ENCODE measurements at places on chromosomes 4 and X.

DNA sequence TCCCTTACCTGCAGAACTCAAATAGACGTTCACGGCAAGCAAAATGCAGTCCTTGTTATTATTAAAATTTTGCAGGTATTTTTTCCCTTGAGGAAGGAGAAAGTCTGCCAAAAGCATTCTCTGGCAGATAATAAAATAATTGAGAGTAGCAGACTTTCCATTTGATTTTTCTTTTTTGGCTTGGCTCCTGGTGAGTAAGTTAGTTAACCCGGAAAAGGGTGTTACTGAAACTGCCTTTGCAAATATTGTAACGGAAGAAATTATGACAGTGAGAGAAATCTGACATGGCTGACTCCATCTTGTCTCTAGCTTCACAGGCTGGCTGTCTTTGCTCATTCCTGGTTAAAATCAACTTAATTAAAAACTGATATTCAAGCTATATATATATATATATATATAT lies 100.5 kb downstream of the GPR143 start:
- DNase-seq, result no peak

DNA sequence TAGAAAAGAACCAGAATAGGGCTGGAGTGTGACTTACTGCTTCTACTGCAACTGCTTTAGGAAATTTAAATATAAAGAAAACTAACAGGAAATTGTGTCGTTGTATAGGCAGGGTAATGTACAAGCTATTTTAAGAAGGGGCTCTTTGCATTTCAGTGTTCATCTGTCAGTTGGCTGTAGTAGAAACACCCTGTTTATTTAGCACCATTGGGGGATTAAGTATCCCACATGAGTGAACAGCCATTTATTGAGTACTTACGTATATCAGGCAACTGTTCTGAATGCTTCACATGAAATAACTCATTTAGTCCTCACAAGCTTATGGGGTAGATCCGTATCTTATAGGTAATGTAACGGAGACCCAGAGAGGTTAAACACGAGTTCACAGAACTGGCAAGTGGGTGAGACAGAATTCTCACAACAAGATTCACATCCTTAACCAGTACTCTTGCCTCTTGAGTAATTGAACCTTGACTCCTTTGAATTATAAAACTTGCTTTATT lies 23.9 kb downstream of the STIM2 start:
- DNase-seq, result no peak

DNA sequence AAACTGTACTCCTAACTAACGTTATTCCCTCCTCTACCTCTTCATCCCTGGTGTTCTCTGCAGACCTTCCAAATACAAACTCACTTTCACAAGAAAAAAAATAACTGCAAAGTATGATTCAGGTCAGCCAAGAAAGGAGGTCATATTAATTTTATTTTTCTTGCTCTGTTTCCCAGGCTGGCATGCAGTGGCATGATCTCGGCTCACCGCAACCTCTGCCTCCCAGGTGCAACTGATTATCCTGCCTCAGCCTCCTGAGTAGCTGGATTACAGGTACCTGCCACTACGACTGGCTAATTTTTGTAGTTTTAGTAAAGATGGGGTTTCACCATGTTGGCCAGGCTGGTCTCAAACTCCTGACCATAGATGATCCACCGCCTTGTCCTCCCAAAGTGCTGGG lies 156.6 kb downstream of the CHIC2 start:
- no peak for DNase-seq

- DNase-seq, result no peak
These were observed 777.3 kb upstream of the GALNTL6 start for GRCh38 chr4:171035909-171036308.

- no peak for DNase-seq
These were observed 346.8 kb upstream of the KLF3 start for GRCh38 chr4:38317041-38317674.

- no peak for DNase-seq
These were observed 7.2 kb downstream of the SSR4 start for GRCh38 chrX:153801669-153802068.

DNA sequence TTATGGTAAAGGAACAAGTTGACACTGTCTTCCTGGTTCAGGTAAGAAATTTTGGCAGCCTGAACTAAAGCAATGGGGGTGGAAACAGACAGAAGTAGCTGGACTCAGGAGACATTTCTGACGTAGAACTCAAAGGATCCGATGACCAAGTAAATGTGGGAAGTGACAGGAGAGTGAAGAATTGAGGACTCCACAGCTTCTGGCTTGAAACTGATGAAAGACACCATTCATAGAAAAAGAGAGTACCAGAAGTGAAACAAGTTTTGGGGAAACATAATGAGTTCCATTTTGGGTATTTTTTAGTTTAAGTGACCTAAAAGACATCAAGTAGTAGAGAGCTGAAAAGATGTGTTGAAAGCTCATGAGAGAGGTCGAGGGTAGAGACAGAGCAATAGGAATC lies 5.7 kb downstream of the FAM120C start:
- no peak for DNase-seq

DNA sequence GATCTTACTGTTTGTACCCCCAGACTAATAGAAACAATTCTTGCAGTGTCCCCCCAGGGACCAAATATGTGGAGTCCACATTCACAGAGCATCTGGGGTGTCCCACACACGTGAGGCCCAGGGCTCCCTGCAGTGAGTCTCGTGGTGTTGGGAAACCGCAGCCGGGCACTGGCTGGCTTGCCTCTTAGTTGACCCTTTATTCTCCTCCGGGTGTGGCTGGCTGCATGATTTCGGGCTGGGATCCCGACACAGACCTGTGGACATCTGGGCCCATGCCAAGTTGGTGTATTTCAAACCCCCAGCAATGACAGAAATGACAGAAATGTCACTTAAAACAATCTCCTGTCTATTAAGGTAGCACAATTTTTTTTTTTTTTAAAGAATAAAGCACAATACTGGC lies 15.6 kb upstream of the CLDN24 start:
- DNase-seq, result no peak

DNA sequence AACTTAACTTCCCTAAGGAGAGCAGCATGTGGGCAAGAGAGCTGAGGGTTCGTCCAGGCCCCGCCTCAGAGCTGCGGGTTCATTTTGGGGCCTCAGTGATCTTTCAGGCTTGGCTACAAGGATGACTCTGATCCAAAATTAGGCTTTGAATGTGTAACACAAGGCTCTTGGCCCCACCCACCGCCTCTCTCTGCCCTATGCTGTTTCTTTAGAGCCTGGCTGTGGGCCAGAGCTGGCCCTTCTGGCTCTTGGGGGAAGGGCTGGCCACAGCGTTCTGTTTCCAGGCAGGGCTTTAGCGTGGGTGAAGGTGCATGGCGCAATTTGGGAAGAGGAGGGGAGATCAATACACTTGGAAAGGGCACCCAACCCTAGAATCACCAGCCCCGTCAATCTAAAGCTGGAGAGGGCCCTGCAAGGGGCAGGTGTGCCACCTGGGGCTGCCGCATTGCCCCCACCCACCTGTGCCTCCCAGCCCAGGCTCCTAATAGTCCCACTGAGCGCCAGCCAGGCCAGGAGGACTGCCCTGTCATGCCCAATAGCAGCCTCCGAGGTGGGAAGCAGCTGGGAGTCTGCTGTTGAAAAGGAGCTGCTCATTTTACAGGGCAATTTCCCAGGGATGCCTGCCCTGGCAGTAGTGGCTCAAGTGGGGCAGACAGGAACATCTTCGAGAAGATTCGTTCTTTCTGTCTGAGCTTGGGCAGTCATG lies 84.5 kb upstream of the MAML3 start:
- no peak for DNase-seq

GRCh38 chr4:53132132-53132891 lies 233.5 kb downstream of the SCFD2 start:
- DNase-seq, result no peak

DNA sequence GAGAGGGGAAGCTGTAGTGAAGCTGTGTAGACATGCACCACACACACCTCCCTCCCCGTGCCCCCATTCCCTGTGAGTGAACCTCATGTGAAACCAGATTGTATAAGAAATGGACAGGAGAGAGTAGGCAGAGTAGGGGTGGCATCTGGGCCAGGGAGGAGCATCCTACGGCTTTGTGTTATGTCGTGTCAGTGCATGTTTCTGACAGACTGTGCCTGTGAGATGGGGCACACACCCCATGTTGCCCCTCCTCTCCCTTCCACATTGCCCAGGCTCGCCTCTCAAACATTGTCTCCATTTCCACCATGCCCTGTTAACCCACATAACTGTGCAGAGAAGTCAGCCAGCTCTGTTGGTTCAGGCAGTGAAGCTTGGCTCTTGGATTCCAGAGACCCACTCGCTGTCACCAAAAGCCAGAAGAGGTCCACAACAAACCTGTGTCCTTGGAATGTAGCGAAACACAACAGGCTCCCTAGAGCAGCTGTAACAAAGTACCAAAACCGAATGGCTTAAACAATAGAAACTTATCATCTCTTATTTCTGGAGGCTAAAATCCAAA lies 56.1 kb downstream of the SLC9A6 start:
- no peak for DNase-seq

- DNase-seq, result no peak
These were observed 56.8 kb upstream of the EXOC1L start for GRCh38 chr4:55762819-55763218.

- DNase-seq, result no peak
These were observed 19.2 kb downstream of the NALF2 start for GRCh38 chrX:69523314-69523713.

DNA sequence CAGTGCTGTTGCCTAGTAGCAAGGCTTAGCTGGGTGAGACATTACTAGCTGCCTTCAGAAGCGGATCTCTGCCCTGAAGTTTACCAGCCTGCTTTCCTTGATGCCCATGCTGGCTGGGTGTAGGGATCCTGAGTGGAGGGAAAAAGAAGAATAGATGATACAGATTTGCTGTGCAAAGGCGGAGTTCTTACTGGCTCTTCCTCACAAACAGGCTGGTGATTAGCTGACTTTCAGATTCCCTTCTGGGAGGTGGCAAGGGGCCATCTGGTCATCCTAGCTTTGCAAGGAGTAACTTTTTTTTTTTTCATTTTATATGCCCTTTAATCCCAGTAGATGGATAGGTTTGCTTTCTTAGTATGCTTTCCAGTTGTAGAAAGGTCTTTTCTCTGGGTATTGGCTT lies 44.8 kb downstream of the SMARCA5 start:
- DNase-seq, result no peak

DNA sequence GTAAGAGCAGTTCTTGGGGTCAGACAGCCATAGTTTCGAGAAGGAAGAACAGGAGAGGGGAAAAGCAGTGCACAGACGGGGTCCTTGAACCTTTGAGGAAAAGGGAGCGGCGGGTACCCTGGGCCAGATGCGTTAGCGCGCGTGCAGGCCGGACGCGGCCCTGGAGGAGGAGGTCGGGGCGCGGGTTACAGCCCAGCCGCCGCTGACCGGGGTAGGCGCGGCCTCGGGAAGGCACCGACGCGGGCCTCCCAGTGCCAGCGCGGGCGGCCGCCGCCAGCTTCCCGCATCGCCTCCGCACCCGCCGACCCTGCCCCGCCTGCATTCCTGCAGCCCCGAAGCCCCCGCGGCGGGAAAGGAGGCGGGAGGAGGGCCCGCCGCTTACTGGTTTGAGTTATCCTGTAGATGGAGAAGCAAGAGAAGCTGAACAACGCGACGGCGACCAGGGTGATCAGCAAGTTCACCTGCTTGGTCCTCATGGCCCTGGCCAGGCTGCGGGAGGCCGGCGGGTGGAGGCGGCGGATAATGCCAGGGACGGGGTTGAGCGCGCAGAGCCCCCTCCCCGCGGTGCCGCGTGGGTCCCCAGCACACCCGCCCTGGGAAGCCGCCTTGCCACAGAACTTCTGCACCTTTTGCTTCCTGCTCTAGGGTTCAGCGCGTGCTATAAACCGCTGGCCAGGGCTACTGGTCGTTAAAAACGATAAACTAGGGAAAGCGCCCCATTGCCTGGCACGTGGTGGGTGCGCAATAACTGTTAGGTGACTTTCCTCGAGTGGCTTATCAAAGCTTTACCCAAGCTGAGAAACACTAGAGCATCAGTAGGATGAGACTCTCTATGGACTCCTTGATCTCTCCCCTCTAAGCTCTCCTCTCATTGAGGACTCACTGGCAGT lies at the start of gene MGAT4D:
MGAT4D (minus strand) TSS at position 547 of the 890 bp plus-strand sequence; CDS start at position 476, 71 bp downstream.
- peak; percentile 33 for DNase-seq

- no peak for DNase-seq
These were observed at the start of gene CHRDL1 for GRCh38 chrX:110795645-110796406. Gene CHRDL1, minus strand, starts transcription at chrX:110795817. Its CDS starts 3,636 bp downstream, at chrX:110792181.

DNA sequence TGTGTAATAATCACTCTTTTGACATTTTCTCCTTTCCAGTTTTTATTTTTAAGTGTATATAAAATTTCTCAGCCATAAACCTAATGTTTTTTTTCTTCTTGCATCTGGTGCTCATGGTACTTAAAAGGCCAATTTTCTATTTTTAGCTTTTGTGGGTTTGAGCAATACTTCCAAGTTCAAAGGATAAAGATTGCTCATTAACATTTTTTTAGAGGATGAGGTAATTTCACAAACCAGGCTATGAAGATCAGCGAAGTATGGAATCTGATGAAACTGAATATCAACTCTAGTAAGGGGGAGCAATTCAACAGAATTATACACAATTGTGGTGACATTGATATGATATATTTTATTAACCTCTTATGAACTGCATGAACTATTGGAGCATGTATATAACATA lies 25.8 kb upstream of the KLHL34 start:
- DNase-seq, result no peak

GRCh38 chr4:105474099-105474518 lies 247 bp upstream of the PPA2 start:
- DNase-seq, result no peak

GRCh38 chr4:7858498-7858897 lies 81.2 kb downstream of the AFAP1 start:
- DNase-seq, result no peak

GRCh38 chr4:152468408-152468807 lies 67.5 kb downstream of the FBXW7 start:
- no peak for DNase-seq

DNA sequence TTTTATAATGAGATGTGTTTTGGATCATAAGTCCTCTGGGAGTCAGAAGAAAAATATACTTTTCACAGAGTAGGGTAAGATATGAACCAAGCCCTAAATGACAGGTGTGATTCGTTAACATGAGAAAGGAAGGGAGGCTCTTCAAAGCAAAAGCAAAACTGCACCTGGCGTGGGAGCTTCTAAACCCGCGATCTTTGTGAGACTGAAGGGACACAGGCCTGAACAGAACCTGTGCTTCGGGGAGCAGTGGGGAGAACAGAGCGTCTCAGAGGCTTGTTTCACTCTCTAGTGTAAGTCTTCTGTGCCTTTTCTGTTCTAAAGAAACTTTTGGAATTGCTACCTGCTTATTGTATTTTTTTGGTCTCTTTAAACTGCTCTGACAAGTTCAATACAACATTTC lies 30.2 kb upstream of the CYP4V2 start:
- no peak for DNase-seq

Data from activated T-cell treated with anti-CD3 and anti-CD28 coated beads, Interleukin-2, amount 50 U/mL, for 24 hours (primary cell).